ENCODE measurements at places on chromosomes 7 and 10. TPM values are rescaled to one million over a fixed set of nuclear protein-coding genes. Genes with fewer than 3 reads are reported as not detected.
A peak's percentile ranks its signal among the peaks of the same experiment; 100 is the strongest.

CFAP46 gene
- total RNA-seq: 0.41 TPM

CHST15 gene
- 18.3 TPM for total RNA-seq

GLUD1 gene
- 144 TPM for total RNA-seq

CYP2C9 gene
- 12.3 TPM for total RNA-seq

SHOC2 gene
- 57.1 TPM for total RNA-seq

CYP2E1 gene
- 0.31 TPM for total RNA-seq

CALHM1 gene
- 0.10 TPM for total RNA-seq

STEAP2 gene
- total RNA-seq: 15.5 TPM

SFRP4 gene
- total RNA-seq: 49.5 TPM

H2BK1 gene
- total RNA-seq: not detected

PON3 gene
- 7.2 TPM for total RNA-seq

CC2D2B gene
- 2.2 TPM for total RNA-seq

CTAGE15 gene
- 3.0 TPM for total RNA-seq

MEST gene
- 951 TPM for total RNA-seq

PSMC2 gene
- 142 TPM for total RNA-seq

GLI3 gene
- total RNA-seq: 24.1 TPM

ACSL5 gene
- 3.7 TPM for total RNA-seq

- no peak for DNase-seq
Observed at GRCh38 chr7:148661471-148661870, 37.2 kb upstream of the CUL1 start.

DNA sequence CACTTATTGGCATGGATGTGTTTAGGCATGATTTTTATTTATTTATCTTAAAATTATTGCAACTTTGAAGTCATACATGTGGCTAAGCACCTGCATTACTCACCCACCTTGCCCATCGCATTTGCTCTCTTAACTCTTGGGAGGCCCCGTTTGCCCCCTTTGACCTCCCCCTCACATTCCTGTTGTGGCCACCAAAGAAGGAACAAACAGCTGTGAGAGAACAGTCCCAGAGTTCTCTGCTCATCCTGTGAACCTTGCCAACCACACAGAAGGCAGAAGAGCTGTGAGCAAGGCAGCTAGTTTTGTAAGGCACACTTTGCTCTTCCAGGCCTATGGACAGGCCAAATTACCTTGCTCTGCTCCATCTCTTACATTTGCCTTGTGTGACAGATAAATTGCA, 23.6 kb upstream of the FGL2 start:
- no peak for DNase-seq

GRCh38 chr7:137998250-137998649, 3.6 kb downstream of the CREB3L2 start:
- DNase-seq: no peak

DNA sequence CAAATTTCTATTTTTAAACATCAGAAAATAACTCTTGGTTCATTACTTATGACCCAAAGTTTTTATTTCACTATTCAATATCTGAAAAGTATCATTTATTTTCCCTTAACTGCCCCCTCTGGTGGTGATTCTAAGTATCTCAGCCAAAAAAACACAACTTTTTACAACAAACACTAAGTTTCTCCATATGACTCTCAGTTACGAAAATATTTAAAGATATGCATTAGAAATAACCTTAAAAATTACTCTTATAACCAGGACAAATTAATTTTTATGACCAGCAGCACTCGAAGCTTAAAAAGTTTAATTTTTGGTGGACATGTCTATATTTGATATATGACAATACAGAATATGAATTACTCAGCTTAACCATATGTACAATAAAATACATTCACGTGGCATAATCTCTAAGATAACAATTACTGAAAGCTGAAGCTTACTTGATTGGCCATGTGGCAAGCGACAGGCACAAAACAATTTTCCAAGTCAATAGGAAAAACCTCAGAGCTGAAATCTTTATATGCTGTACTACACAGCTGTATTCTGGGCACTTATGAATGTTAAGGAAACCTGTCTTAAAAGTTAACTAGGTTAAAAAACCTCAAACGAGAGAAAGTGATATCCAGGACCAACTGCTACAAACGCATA, 2.3 kb downstream of the HNRNPA2B1 start:
- DNase-seq: peak; percentile 79

GRCh38 chr7:121954803-121955202, 81.8 kb downstream of the PTPRZ1 start:
- no peak for DNase-seq

GRCh38 chr7:143407287-143408251, 1.1 kb downstream of the EPHA1 start:
- no peak for DNase-seq

DNA sequence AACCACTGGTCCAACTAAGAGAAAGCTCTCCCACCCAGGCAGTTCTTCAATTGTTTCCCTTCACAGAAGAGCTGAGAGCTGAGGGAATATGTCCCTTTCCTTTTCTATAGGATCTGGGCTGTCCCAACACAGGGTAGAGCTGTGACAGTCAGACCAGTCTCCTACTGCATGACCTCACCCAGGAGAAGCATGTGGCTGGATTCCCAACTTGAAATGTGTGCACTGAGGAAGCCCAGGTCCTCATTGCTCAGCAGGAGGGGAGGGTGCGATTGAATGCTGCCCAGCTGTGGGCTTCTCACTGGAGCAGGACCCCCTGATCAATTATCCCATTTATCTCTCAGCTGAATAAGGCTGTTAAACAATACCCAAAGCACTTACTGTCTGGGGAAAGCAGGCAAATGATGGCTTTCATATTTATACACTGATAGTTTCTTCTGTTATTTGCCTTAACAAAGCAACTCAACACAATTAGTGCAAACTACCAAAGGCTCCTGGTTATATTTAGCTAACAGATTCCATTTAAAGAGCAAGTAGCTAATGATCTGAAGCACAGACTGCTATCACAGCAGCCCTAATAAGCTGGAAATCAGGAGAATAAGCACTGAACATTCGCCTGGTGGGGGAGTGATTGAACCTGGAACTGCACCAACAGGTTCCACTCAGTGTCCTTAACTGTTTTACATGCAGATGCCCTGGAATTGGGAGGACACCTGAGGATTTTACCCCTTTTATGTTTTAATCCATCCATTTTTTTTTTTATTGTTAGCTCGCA, 508.8 kb downstream of the CCSER2 start:
- no peak for DNase-seq

DNA sequence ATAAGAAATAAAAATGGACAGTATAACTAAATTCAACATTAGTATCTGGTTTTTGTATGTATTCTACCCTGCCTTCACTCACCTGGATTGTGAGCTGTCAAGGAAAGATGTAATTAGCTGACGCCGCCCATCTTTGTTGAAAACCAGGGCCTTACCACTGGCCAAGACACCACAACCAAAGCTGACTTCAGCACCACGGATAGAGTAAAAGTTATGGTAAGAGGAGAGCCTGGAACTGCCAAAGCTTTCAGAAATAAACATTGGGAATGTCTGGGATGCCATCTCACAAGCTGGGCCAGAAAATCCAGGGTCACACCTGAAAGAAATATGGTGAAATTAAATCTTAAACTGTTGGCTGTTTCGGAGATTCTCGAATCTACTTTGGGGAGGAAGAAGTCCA, 190.1 kb upstream of the SLC26A5 start:
- DNase-seq: no peak

- DNase-seq: no peak
Observed at GRCh38 chr10:91610919-91611318, 22.0 kb downstream of the PPP1R3C start.

GRCh38 chr7:96320442-96320841, 1.5 kb downstream of the SLC25A13 start:
- DNase-seq: peak; percentile 14

GRCh38 chr10:49177391-49178355, 10.5 kb downstream of the TMEM273 start:
- DNase-seq: peak; percentile 25

DNA sequence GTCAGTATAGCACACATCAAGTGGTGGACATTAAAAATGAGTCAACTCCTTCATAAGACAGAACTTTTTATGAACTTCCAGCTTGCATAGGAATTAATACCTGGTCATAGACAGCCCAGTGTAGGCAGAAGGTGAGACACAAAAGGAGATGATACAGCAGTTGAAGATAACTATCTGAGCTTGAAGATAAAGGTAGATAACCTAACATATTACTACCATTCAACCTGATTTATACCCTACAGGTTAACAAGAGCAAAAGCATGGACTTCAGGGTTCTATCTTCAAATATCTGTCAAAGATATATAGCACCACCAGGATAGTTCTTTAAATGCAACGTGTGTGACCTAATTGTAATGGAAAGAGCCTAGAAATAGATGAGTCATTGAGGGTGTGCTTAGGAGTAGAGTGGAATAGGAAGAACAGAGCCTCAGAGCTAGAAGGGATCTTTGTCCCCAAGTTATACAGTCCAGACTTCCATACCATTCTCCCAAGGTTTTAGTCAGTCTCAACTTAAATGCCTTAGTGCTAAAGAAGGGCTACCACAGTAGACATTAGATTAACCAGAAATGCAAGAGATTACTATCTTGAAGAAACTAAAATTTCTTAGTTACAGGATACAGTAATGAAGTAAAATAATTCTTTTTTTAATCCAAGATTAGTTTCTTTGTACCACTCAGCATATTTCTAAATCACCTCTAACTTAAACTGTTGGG, 9.2 kb downstream of the ZNF800 start:
- no peak for DNase-seq

DNA sequence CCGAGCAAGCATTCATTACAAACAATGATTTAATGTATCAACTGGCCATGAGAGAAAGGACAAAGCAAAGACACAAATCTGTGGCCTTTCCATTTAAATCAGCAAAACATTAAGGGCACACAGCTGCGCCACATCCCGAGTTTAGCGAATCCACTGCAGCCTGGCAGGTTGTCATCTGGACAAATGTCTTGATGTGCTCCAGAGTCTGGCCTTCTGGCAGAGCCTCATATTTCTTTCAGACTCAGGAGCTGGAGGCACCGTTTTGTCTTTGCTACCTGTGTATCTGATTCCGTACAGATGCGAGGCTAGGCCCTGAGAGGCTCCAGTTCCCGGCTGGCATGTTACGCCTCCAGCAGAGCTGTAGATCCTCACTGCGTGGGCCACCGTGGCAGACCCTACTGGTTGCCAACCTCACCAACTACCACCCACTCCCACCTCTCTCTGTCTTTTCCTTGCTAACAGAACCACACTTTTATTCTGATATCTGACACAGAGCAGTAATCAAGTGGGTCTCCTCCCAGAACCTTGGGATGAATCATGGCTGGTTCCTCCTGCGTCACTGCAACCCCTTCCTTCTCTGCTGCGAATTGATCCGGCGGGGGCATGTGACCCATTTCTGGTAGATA, 40.9 kb upstream of the EFCAB10 start:
- peak; percentile 41 for DNase-seq

- DNase-seq: no peak
Observed at GRCh38 chr10:49264177-49264677, 34.7 kb upstream of the C10orf71 start.

DNA sequence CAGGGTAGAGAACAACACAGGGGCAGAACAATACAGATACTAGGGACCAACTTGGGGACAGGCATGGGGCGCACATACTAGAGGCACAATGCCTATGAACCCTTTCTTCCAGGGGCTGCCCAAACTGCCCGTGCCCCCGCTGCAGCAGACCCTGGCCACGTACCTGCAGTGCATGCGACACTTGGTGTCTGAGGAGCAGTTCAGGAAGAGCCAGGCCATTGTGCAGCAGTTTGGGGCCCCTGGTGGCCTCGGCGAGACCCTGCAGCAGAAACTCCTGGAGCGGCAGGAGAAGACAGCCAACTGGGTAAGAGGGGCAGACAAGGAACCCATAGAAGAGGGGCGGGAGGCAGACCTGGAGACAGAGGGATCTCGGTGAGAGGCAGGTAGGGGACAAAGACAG, 5.8 kb downstream of the CHAT start:
- DNase-seq: no peak

- no peak for DNase-seq
Observed at GRCh38 chr7:37441386-37441760, 7.3 kb downstream of the ELMO1 start.

- DNase-seq: no peak
Observed at GRCh38 chr10:5557799-5558771, 33.3 kb downstream of the CALML3 start.

GRCh38 chr7:28955356-28955717, 2.8 kb downstream of the TRIL start:
- no peak for DNase-seq

DNA sequence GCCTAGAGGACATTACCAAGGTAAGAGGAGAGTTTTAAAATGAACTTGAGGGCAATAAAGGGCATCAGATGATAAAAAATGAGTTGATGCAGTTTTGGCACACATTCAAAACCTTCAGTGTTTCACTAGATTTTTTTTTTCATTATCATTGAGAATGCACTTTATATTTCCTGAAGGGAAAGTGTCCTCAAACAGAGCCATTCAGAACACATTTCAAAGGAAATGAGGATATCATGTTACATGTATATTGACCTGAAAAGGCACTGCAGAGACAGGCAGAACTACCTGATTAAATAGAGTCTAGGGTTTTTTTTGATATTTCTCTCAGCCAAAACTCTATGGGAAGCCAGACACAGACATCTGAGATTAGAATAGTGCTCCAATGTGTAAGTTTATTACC, 454.0 kb downstream of the NEBL start:
- DNase-seq: no peak

- no peak for DNase-seq
Observed at GRCh38 chr7:18174996-18175395, 147.3 kb upstream of the PRPS1L1 start.

DNA sequence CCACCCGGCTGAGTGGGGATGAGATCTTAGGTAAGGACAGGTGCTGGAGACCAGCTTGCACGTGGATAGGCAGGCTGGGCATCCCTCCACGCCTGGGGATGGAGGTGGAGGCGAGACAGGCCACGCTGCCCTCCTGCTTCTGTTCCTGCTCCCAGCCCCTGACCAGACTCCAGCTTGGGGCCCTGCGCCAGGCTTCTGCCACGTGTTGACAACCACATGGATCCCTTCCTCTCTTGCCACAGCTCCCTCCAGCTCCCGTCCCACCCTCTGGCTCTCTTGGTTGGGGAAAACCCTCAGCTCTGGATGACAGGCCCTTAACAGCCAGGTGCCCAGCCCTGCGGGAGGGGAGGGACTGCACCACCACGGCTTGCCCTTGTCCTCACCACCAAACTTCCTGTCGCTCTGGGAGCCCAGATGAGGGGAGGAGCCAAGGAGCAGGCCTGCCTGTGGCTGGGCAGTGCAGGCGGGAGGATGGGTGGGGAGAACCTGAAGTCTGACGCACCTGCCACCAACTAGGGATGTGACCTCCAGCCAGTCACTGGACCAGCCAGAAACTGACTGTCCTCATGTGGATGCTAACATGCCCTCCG, 36.0 kb downstream of the KCNH2 start:
- peak; percentile 62 for DNase-seq

DNA sequence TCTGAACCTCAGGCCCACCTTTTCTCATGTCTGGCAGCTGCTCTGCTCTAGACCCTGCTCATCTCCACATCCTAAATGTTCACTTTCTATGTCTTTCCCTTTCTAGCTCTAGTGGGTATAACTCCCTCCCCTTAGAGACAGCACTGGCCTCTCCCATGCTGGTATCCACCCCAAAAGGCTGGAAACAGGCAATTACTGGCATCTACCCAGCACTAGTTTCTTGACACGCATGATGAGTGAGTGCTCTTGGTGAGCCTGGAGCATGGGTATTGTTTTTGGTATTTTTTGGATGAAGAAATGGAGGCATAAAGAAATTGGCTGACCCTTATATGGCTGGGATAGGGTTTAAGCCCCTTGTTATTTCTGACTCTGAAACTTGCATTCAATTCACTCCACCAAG, 156.0 kb downstream of the EGFR start:
- no peak for DNase-seq
